ENCODE measurements at places on chromosomes 3 and 15.

- no peak for DNase-seq
Observed at GRCh38 chr3:42117175-42118008, 26.2 kb downstream of the TRAK1 start.

DNA sequence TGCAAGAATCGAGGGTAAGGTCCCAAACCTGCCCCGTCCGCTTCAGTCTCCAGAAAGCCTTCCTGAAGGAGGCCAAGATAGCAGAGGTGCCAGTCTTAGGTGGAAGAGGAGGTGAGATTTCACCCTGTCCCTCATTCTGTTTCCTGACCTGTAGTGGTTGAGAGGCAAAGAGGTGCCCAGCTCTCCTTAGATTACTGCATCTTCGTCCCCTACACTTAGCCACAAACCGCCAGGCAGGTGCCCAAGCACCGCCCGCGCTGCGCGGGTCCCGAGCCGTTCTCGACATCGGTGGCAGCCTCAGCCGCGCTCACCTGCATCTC is 23.8 kb upstream of the POLG start:
- DNase-seq, result no peak

DNA sequence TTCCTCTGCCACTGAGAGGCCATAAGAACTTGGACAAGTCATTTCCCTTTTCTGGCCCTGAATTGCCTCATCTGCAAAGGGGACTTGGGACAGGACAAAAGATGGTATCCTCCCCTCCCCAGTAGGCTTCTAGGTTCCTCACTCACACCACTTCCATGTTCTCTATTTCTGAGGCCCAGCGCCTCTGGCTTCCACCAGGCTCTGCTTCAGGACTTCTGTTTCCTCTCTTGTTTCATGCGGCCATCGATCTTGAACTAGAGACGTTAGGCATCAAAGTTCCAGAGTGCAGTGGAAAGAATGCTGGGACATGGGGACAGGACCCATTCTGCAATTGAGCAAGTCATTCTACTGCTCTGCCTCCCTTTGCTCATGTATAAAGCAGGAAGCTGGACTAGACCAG is 1.7 kb downstream of the TM4SF4 start:
- no peak for DNase-seq

GRCh38 chr3:192284443-192285072 is 442.8 kb downstream of the FGF12 start:
- DNase-seq, result no peak

- DNase-seq, result no peak
Observed at GRCh38 chr3:139933766-139934165, 1.2 kb upstream of the CLSTN2 start.

DNA sequence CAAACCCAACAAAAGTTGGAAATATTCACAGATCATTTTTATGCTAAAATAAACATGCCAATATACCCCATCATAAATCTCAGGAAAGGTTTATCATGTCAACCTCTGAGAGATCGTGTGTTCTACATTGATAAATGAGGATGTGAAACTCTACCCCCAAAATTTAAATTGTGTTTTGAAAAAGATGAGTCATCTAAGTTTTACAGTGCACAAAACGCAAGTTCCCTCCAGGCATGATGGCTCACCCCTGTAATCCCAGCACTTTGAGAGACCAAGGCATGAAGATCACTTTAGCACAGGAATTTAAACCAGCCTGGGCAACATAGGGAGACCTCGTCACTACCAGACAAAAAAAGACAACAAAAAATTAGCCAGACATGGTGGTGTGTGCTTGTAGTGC is 1487.0 kb upstream of the GBE1 start:
- DNase-seq, result no peak

GRCh38 chr15:25431836-25432561 is 6.8 kb downstream of the UBE3A start:
- DNase-seq, result no peak

- DNase-seq, result no peak
Observed at GRCh38 chr15:31433091-31433490, 106.5 kb downstream of the KLF13 start.

GRCh38 chr15:74417225-74417624 is 16.5 kb downstream of the SEMA7A start:
- no peak for DNase-seq

DNA sequence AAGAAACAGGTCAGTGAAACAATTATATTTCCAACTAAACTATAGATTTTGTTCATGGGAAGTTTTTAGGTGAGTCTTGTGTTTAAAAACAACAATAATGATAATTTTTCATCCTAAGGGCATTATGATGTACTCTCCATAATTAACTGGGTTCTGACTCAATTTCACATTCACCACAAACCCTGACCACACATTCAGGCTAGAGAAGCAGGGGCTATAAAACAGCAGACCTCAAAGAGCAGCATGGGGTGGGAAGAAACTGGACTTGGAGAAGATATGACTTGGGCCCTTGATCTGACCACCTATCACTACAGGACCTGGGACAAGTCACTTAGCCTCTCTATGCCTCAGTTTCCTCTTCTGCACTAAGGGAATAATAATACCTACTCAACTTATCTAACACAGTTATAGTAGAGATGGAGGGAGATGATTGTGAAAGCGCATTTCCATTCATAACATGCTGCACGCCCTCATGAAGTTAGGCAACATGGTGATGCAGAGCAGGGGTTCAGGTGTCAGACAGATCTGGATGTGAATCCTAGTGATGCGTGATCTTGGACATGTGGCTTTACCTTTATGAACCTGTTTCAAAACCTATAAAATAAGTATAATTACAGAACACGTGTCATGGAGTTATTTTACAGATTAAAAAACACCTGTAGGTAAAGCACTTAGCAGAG is 63.0 kb upstream of the ACP3 start:
- DNase-seq, result no peak

GRCh38 chr3:30263925-30264313 is 342.5 kb upstream of the TGFBR2 start:
- no peak for DNase-seq

- DNase-seq, result no peak
Observed at GRCh38 chr15:45116482-45117307, 2.6 kb downstream of the DUOXA2 start.

GRCh38 chr3:31606453-31606852 is 73.7 kb downstream of the STT3B start:
- DNase-seq, result no peak

DNA sequence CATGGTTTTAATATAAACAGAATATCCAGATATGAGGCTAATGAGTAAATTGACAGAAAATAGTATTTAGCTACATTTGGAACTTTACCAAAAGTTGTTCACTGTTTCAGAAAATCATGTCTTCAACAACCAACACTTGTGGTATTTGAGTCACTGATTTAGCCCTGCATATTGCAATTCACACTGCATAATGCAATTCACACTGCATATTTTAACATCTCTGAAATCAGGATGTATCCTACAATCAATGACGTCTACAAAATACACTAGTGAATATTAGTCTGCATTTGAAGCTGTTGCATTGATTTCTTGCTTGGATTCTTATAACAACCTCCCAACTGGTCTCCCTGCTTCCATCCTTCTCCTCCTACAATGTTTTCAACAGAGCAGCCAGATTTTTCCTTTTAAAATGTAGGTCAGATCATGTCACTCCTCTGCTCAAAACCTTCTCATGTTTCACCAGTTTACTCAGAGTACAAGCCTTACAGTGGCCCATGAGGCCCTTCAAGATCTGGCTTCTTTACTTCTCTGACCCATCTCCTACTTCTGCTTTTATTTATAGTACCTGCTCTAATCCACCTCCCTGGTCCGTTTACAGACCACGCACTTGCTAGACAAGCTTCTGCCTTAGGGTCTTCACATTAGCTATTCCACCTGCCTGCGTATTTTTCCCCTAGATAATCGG is 11.4 kb upstream of the RAB11A start:
- DNase-seq, result no peak

- no peak for DNase-seq
Observed at GRCh38 chr3:58335652-58335947, 2.9 kb downstream of the PXK start.

- no peak for DNase-seq
Observed at GRCh38 chr3:30505866-30506520, 100.4 kb upstream of the TGFBR2 start.

DNA sequence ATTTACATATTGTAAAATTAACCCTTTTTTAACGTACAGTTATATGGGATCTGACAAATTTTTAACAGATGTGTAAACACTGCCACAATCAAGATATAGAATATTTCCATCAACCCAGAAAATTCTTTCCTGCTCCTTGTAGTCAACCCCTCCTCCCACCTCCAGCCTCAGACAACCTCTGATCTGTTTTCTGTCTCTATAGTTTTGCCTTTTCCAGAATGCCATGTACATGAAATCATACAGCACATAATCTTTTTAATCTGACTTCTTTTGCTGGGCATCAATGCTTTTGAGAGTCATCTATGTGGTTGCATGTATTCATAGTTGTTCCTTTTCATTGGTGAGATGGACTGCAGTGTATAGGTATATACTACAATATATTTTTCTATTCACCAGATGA is 153.0 kb downstream of the SMAD6 start:
- no peak for DNase-seq

DNA sequence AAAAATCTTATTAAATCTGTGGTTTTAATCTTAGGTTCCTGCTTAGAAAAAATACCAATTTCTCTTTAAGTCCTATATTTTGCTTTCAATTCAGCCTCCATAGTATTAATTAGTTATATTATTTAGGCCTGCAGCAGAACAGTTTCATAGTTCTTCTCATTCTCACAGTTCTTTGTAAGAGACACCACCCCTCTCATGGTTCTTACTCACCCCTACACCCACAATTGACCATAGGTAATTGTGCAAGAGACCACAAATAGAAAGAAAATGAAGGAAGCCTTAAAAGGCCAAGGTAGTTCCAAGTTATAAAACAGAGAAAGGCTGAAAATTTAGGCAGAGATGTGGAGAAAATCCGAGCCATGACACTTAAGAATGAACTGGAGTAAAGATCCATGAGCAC is 415.3 kb downstream of the TIGIT start:
- no peak for DNase-seq

- no peak for DNase-seq
Observed at GRCh38 chr15:35206060-35206675, 121.1 kb upstream of the NANOGP8 start.

DNA sequence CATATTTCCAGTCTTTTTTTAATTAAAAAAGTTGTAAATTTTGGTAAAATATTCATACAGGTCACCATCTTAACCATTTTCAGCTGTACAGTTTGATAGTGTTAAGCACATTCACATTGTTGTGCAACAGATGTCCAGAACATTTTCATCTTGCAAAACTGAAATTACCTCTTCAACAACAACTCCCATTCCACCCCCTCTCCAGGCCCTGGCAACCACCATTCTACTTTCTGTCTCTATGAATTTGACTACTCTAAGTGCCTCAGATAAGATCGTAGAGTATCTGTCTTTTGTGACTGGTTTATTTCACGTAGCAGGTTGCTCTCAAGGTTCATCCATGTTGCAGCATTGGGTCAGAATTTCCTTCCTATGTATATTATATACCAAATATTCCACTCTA is 76.0 kb downstream of the SLCO3A1 start:
- no peak for DNase-seq

GRCh38 chr3:160676547-160677303 is at the start of gene ARL14:
ARL14 (plus strand) TSS chr3:160677160; CDS start chr3:160677347, 187 bp downstream.
- no peak for DNase-seq

GRCh38 chr15:60162968-60163355 is 158.9 kb downstream of the FOXB1 start:
- DNase-seq, result no peak

DNA sequence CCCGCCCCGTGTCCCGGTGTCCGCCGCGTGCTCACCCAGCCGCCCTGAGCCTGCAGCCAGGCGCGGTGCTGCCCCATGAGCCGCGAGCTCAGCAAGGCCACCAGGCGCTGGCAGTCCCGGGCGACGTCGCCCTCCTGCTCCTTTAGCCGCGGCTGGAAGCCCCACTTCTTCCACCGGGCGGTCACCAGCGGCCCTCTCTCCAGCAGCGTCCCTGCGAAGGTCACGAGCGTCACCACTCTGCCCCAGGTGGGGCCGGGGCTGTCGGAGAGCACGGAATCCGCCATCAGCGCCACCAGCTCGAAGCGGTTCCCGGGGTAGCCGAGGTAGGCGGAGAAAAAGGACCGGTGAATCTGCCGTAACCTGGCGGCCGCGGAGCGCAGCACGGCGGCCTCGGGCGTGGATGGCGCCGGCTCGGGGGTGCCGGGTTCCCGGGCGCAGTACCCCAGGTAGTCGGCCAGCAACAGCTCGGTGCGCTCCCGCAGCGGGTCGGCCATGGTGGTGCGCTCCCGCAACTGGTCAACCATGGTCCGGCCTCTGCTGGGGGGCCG is 298 bp downstream of the BCL2L10 start:
- DNase-seq, result no peak

DNA sequence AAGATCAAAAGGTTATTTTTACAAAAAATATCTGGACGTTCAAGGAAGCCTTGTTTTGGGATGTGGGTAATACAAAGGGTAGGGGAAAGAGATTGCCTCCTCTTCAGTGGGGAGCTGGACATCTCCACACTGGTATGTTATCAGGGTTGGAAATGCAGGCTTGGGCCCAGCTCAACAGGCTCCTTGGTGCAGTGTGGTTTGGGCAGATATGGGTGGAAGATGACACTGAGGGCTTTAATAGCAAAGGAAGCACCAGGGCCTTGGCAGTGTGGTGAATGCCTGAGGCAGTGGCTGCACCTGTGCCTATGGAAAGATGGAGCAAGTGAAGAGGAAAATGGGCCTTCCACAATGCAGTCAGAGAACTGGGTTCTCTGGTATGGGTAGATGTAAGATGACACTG is 11.2 kb upstream of the MED12L start:
- no peak for DNase-seq

DNA sequence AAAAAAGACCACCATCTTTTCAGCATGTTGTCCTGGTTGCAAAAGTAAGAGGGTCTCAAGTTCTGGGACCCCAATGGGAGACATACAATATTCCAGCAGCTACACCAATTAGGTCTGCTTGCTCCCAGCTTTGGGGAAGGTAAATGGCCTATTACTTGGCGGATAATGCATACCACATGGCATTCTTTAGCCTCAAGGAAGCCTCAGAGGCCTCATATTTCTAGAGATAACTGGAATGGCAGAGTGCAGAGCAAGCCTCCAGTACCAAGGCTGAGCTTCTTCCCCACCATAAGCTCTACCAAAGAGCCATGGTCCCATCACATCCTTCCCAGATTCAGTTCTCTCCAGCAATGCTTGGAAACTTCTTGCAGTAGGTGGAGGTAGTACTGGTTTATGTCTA is 493.8 kb downstream of the SHQ1 start:
- DNase-seq, result no peak

DNA sequence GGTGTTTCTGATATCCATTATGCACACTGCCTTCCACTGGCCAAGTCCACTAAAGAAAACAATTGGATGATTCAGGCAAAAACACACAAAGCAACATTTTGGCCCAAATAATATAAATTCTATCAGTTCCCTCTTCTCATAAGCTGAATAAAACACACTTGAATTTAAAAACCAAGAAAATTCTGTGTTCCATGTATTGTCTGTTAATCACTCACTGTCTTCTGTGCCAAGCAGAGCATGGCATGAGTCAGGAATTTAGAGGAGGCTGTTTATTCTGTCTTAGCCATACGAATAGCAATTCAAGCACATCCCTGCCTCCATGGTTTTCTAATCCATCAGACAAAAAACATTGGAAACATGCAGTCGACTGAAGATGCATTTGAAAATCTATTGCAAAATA is 215.6 kb upstream of the UMPS start:
- no peak for DNase-seq

Measured in NCI-H345 (cell line).